ENCODE measurements at places on chromosomes 16 and 17.

GRCh38 chr17:39676198-39676819, 8.1 kb downstream of the PNMT start:
- peak; percentile 40 for DNase-seq

- no peak for DNase-seq
Observed at GRCh38 chr16:50568187-50568815, 20.1 kb downstream of the NKD1 start.

- no peak for DNase-seq
Observed at GRCh38 chr17:66733759-66734158, 101.2 kb upstream of the CACNG5 start.

GRCh38 chr17:75096082-75096625, 8.4 kb downstream of the SLC16A5 start:
- DNase-seq, result no peak

DNA sequence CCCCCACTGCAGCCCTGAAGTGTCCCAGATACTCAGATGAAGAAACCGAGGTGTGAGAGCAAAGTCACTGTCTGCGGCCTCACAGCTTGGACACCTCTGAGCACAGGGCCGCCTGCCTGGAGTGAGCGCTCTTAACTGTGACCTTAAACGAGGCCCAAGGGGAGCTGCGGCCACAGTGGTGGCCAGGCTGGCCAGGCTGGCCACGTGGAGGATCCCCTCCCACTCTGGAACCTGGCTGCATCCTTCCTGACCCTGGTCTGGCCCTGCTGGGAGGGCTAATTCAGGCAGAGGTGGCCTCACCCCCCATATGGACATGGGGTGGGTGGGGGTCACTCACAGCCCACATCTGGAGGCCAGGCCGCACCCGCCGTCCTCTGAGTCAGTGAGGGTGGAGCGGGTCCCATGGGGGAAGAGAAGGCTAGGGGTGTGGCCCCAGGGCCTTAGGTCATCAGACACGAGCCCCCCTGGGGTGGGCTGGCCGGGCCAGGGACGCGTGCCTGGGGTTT, 6.6 kb downstream of the VASN start:
- DNase-seq, result peak; percentile 13

- DNase-seq, result no peak
Observed at GRCh38 chr17:9003355-9004131, 17.8 kb upstream of the NTN1 start.

- DNase-seq, result no peak
Observed at GRCh38 chr16:6232056-6232455, 1100.6 kb upstream of the RBFOX1 start.

- no peak for DNase-seq
Observed at GRCh38 chr17:80791758-80792284, 199.8 kb upstream of the CHMP6 start.

DNA sequence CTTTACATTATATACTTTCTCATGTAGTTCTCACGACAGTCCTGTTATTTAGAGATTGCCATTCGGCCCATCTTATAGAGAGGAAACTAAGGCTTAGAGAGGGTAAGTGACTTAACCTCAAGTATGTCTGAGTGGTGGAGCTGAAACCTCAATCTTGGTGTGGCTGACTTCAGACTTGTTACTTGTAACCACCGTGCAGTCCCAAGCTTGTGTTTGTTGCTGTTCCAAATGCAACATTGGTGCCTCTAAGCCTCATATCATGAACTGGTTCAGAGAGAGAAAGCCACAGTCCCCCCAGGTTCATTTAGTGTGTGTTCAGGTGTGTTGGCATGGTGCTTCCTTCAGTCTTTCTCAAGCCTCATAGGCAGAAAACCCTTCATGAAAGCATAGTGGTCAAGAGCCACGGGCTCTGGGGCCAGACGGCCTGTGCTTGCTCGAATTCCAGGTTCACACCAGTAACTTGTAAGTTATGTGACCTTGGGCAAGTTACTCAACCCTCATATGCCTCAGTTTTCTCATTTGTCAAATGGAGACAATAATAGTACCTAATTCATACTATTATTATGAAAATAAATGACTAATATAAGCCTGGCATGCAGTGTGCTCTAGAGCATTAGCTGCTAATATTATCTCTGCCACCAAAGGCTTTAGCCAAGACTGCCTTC, 39.9 kb downstream of the CDH1 start:
- DNase-seq, result no peak

- no peak for DNase-seq
Observed at GRCh38 chr16:12541672-12542071, 262.0 kb downstream of the CPPED1 start.

GRCh38 chr16:17828012-17828411, 357.3 kb upstream of the XYLT1 start:
- DNase-seq, result no peak

- no peak for DNase-seq
Observed at GRCh38 chr16:86868786-86869185, 290.4 kb downstream of the FOXL1 start.

DNA sequence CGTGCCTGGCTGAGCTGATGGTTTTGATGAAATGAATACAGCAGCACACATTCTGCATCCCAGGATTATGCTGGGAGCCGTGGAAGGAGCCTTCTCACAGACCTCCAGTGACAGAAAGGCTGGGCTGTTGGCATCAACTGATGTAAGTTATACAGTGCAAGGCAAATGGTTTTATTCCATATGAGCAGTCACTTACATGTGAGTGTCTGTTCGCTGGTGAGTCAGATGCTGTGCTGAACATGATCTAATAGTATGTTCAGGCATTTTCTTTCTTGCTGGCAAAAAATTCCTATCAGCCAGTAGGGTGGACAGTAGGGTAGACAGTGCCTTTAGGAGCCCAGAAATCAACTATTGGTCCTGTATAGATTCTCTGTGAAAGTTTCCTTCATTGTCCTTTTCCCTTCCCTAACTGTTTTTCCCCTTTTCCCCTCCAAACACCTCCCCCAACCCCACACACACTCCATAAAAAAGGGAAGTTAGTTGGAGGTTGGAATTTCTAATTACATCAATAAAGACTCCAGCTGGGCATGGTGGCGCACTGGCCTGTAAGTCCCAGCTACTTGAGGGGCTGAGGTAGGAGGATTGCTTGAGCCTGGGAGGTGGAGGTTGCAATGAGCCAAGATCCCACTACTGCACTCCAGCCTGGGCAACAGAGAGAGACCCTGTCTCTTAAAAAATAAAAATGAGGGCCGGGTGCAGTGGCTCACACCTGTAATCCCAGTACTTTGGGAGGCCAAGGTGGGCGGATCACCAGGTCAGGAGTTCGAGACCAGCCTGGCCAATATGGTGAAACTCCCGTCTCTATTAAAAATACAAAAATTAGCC, 36.2 kb downstream of the LDHD start:
- no peak for DNase-seq

DNA sequence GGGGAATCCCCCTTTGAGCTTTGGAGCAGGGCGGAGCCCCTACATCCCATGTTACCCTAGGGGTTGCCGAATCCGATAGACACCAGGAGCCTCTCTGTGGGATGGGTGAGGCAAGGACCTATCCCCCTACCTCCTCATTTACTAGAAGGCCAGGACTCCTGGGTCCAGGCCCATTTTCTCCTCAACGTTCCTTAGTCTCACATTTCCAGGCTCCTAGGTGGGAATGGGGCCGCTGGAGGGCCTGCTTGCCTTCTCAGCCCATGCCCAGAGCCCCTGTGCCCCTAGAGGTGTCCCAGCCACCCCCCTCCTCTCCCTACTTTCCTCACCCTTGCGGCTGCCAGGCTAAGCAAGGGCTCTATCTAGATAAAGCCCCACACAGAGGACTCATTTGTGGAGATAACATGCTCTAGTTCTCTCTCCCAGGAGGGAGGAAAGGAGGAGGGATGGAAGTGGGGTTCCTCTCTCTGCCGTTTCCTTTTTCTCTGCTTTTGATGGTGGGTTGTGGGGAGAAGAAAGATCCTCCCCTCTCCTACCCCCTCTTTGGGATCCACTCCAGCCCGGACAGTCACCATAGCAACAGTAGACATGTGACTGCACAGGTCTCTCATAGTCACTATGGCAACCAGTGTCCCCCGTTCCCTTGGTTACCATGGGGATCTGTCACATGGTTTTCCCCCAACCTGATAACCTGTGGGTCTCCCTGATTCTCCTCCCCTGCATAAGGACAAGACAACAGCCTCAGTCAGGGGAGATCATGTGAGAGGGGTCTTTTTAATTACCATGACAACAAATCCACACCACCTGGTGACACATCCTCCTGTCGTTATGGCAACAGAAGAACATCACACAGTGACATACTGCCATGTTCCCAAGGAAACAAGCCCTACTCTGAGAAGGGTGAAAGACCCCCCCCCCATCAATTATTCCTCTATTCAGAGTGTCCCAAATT, 5.2 kb downstream of the CACNA1G start:
- no peak for DNase-seq

DNA sequence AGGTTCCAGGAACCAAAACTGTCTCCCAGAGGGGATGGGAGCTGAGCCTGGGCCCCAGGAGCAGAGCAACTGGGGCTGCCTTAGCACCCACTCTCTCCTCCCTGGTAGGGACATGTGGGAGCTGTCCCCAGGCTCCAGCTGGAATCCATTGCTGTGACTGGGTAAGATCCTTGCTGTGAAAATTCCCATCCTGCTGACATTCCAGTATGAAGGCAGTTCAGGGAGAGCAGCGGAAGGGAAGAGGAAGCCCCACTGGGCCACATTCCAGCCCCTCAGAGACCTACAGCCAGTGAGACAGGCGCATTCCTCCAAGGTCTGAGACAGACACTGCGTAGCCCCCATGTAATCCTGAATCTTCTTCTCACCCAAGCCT, 24.2 kb downstream of the MYO18A start:
- DNase-seq, result no peak

- DNase-seq, result no peak
Observed at GRCh38 chr16:56977216-56977615, 12.1 kb upstream of the NLRC5 start.

DNA sequence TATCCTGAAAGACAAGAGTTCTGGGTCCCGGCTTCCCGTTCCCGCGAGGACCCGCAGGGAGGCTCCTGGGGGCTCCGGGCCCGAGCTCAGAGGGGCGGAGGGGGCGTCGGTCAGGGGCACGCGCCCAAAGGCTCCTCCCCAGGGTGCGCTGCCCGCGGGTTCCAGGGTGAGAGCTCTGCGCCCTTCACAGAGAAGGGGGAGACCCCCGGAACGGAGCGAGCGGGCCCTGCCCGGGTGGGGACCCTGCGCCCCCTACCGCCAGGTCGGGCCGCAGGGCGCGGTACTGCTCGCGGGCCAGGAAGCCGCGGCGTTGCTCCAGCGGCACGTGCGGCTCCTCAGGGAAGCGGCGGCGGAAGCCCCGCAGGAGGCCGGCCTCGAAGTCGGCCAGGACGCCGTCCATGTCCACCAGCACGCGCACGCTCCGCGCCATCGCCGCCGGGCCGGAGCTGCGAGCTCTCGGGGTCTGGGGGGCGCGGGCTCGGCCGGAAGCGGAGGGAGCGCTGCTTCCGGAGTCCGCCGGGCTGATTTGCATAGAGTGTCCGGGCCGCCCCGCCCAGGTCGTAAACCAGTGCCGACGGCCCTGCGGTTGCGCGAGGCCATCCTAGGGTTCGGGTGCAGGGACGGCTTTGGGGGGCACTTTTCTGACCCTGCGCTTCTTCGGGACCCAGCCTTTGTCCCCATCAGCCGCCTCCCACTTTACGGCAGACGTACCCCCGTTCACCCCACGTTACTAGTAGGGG, at the start of gene NT5C:
TSS of gene NT5C (minus strand) at position 465 of the 740 bp plus-strand sequence. CDS start at position 430, 35 bp downstream.
- peak; percentile 91 for DNase-seq

GRCh38 chr16:56399486-56399885, 25.9 kb downstream of the AMFR start:
- DNase-seq, result no peak

DNA sequence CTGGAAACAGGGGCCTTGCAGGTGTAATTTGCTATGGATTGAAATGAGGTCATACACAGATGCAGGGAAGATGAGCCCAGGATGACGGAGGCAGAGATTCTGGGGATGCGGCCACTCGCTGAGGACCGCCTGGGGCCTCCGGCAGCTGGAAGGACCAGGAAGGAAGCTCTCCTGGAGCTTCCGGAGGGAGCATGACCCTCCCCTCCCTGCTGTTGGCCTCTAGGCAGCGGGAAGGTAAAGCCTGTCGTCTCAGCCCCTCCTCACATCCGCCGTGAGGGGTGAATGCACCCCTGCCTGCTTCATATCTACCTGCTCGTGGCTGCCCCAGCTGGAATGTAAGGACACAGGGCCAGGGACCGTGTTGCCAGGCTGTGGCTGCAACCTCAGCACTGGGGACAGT, 29.1 kb upstream of the ZNF469 start:
- no peak for DNase-seq

GRCh38 chr16:3797473-3797872, 80.1 kb upstream of the TRAP1 start:
- DNase-seq, result no peak

GRCh38 chr16:51922476-51922875, 624.5 kb downstream of the TOX3 start:
- DNase-seq, result no peak

GRCh38 chr16:30040221-30040620, 9.2 kb upstream of the TLCD3B start:
- DNase-seq, result no peak

DNA sequence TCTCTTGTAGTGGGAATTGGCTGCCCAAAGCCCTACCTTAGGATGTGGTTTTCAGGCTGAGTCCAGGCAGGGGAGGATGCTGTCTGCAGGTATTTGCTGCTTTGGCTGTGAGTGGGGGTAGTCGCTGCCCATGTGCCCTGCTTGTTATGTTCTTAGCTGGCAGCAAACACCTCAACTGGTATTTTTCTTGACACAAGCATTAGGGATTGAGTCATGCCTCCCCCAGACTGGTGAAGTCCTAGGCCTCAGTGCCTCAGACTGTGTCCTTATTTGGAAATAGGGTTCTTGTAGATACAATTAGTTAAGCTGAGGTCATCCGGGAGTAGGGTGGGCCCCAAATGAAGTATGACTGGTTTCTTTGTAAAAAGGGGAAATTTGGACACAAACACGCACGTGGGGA, 808.3 kb upstream of the EEF2KMT start:
- no peak for DNase-seq

DNA sequence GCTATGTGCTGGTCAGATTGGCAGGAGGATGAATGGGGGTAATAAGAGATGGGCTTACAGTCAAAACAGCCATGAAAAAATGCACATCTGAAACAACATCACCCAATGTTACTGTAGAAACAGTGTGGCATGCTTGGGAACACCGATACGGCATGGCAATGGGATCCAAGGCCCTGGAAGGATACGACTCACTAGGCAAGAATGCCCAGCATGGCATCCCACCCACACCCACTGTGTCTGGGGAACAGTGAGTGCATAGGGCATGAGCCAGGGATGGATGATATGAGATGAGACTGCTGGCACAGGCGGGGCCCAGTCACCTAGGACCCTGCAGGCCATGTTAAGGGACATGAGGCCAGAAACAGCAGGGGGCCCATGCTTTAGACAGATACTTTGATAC, 11.5 kb downstream of the TRIM25 start:
- DNase-seq, result no peak

DNA sequence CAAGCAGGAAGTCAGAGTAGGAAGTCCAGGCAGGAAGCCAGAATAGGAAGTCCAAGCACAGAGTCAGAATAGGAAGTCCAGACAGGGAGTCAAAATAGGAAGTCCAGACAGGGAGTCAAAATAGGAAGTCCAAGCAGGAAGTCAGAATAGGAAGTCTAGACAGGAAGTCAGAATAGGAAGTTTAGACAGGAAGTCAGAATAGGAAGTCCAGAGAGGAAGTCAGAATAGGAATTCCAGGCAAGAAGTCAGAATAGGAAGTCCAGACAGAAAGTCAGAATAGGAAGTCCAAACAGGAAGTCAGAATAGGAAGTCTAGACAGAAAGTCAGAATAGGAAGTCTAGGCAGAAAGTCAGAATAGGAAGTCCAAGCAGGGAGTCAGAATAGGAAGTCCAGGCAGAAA, 105.3 kb upstream of the C16orf82 start:
- no peak for DNase-seq
